Small intestine (tissue), 16 donors: ENCODE measurements at places on chromosomes 5 and 9.

GRCh38 chr5:15363601-15364000 lies 136.4 kb upstream of the FBXL7 start:
- DNase-seq, result no peak

DNA sequence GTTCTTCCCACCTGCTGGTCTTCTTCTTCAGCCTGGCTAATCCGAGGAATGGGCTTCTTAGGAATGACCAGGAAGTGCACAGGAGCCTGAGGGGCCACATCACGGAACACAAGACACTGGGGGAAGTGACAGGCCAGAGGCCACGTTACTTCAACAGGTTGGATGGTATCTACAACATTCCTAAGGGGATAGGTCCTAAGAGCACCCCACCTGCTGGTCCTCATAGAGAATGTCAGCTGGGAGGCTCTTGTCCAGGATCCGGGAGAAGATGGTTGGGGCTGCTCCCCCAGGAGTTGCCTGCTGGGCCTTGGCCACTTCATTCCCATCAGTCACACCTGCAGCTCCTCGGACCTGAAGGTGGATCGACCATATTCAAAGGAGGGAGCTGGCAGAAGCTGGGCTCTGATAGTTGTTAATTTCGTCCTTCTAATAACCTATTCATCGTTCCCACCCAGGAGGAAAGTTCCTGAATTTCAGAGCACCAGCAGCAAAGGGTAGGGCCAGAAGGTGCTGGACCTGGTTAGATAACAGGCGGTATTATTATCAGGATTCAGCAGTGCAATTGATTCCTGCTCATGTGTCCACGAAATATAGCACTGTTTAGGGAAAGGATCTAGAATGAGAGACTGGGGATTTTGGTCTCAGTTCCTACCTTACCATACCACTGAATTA lies 1.3 kb downstream of the HINT2 start:
- peak; percentile 54 for DNase-seq

DNA sequence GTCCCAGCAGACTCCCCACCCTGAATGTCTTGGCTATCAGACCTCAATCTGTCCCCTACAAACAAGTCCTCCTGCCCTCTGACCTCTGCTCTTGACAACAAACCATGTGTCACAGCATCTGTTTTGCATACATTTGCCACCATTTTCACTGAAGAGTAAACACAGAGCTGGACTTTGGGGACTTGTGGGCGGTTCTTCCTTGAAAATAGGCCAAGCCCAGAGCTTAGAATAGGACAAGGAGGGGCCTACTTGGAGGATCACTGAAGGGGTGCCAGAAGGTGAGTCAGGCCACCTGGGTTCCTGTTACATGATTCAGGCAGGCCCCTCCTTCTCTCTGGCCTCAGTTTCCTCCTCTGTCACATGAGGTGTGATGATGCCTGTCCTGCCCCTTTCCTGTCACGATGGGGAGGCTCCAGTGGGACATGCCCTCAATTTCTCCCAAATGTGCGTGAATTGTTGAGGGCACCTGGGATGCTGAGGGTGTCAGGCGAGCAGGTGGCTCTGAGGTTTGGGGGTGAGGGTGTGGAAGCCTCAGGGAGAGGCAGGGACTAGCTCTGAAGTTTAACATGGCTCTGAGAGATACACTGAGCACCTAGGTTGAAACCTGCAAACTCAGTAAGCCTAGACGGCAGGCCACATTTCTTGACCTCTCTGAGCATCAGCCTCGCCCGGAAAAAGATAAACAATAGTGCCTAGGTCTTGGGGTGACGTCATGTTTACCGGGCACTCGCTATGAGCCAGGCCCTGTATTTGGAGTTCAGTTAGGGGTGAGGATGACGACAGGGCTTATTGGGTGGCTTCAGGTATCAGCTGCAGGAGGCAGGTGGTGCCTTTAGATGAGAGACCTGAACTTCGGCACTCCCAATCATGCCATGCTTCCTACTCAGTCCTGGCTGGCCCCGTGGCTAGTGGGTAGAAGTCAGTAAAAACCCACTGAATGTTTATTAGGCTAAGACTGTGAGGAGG lies 107.6 kb upstream of the PITX1 start:
- peak; percentile 68 for DNase-seq

DNA sequence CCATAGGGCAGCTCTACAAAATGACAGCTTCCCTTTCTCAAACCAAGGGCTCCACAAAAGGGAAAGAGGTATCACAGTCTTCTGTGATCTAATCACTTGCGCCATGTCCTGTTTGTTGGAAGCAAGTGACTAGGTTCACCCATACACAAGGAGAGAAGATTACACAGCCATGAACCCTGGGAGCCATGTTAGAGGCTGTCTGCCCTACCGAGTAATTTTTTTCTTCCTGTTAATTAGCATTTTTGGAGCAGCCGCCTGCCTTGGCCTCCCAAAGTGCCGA lies 33.2 kb upstream of the GOLPH3 start:
- DNase-seq, result no peak

DNA sequence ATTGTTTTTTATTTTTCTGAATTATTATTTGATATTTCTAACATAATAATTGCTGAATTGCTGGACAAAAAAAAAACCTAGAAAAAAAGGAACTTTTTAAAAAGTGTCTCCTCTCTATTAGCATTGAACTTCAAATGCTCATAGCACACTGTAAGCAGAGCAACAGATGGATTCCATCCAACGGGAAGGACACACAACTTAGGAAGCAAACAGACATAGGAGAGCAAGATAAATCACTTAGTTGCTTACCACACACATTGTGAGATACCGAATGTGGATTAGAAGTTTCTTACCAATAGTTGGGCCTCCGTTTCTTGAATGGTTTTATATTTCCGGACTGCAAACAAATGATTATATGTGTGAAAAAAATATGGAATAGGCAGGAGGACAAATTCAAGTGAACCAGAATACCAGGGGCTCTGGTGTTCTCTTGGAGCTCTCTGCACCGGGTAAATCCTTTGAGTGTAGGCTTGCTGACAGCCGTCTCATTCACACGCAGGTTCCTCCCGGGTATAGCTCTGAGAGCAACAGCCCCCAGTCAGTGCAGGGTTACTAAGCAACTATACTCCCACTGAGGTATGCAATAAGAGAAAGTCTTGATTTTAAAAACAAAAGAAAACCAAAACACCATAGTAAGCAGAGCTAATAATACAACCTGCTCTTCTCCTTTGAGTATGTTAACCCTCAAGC lies 217.6 kb downstream of the TMEM167A start:
- DNase-seq, result no peak
